ENCODE measurements at places on chromosomes 16 and 17. TPM values are rescaled to one million over a fixed set of nuclear protein-coding genes. Genes with fewer than 3 reads are reported as not detected.

- no peaks in the 10 kb centered on the region for H3K36me3 ChIP-seq
- H3K4me3 ChIP-seq, result peak overlapping the region; percentile 74
- peaks cover 9% of the 10 kb centered on the region for H3K4me1 ChIP-seq
- no peaks in the 10 kb centered on the region for H3K27me3 ChIP-seq
These were observed 2.3 kb downstream of the SLFN5 start for GRCh38 chr17:35245196-35245486.

GRCh38 chr16:47213761-47214440 lies 70.2 kb upstream of the NETO2 start:
- H3K4me1 ChIP-seq, result no peaks in the 10 kb centered on the region
- no peaks in the 10 kb centered on the region for H3K27me3 ChIP-seq

DNA sequence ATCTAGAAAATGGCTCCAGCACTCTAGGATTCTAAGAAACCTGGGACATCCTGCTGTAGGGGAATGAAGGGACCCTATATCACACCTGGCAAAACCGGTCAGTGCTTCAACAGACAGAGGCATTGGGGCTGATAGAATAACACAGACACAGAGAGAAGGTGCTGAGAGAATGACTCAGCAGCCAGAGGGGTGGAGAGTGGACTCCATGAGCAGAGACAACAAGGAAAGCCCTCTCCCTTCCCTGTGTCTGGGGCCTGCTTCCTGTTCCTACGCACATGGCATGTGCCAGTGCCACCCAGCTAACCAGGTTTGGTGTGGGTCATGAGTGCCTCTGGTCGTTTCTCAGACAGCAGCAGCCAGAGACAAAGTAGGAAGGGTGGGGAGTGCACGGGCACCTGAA lies 140.3 kb downstream of the CCT6B start:
- H3K36me3 ChIP-seq, result no peaks in the 10 kb centered on the region
- no peak for DNase-seq
- no peaks in the 10 kb centered on the region for H3K4me1 ChIP-seq
- no peaks in the 10 kb centered on the region for H3K27me3 ChIP-seq

DNA sequence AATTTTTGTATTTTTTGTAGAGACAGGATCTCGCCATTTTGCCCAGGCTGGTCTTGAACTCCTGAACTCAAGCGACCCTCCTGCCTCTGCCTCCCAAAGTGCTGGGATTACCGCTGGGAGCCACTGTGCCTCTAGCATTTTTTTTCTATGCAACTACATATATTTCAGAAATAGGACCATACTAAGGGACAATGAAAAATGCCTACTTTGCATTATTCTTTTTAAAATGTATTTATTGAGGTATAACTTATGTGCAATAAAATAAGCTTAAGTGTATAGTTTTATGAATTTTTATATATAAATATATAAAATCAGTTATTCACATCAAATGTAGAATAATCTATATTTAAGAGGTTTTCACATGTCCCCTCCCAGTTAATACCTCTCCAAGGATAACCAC lies 38.1 kb downstream of the KATNIP start:
- no peak for DNase-seq
- H3K36me3 ChIP-seq, result no peaks in the 10 kb centered on the region
- H3K4me3 ChIP-seq, result no peak overlapping the region
- no peak overlapping the region for H3K27ac ChIP-seq

DNA sequence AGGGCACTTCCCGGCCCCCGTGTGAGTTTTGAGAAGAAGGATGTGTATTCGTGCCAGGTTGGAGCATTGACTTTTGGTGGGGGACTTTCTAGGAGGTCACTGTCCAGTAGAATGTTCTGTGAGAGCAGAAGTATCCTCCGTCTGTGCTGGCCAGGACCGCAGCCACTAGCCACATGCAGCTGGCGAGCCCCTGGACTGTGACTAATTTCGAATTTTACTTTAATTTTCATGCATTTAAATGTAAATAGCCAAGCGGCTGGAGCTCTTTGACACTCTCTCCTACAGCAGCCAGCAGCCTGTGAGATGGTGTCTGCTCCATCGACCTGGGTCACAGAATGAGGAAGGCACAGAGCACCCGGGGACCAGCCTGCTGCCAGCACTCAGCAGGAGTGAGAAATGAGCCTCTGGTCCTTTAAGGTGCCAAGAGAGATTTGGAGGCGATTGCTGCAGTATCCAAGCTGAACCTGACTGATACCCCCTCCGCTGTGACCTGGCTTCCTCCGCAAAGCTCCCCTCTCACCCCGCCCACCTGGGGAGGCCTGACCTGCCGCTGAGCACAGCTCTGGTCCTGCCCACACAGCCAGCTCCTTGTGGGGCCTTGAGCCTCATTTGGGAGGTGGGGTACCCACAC lies 7.8 kb downstream of the ATP2A3 start:
- H3K27ac ChIP-seq, result no peak overlapping the region

DNA sequence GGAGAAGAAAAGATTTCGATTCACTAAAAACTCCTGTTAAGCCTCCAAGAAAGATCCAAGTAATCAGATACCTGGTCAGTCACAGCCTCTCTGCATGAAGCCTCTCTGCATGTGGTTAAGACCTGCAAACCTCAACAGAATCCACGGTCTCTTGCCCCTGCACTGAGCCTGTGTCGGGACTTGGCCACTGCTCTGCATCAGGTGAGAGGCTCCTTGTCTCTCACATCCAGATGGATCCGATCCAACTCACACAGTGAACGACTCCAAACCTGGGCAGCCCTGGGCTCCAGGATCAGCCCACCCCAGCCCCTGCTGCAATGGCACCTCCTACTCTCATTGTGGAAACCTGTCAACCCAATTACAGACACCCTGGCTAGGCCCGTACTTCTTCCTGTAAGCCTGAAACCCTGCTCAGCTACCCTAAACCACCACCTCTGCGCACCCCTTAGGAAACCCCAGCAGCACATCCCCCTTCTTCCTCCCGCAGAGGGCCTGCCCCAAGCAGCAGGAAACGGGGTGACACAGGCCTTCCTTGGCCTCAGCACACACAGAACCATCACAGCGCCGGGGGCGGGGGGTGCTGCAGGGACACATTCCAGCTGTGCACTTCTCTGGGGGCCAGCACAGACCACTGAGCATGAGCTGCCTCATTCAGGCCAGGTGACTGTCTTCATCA lies 129.5 kb downstream of the ANKRD11 start:
- H3K4me1 ChIP-seq, result peaks cover 16% of the 10 kb centered on the region
- H3K36me3 ChIP-seq, result no peaks in the 10 kb centered on the region
- H3K27me3 ChIP-seq, result no peaks in the 10 kb centered on the region
- H3K27ac ChIP-seq, result no peak overlapping the region
- DNase-seq, result no peak
- no peak overlapping the region for H3K4me3 ChIP-seq

- peaks cover 26% of the 10 kb centered on the region for H3K36me3 ChIP-seq
- peaks cover under 1% of the 10 kb centered on the region for H3K4me1 ChIP-seq
- H3K27me3 ChIP-seq, result no peaks in the 10 kb centered on the region
These were observed 10.2 kb downstream of the CDR2 start for GRCh38 chr16:22364241-22364640.

- no peaks in the 10 kb centered on the region for H3K4me1 ChIP-seq
- no peak for DNase-seq
- H3K27ac ChIP-seq, result no peak overlapping the region
These were observed 1259.0 kb upstream of the GOT2 start for GRCh38 chr16:59993101-59993500.

The SP6 gene
- total RNA-seq, result 0.11 TPM

The CFAP119 gene
- total RNA-seq, result not detected

GRCh38 chr16:81489547-81490267 lies 45.1 kb downstream of the CMIP start:
- DNase-seq, result no peak
- H3K27me3 ChIP-seq, result no peaks in the 10 kb centered on the region
- H3K4me1 ChIP-seq, result no peaks in the 10 kb centered on the region
- H3K27ac ChIP-seq, result no peak overlapping the region
- H3K36me3 ChIP-seq, result no peaks in the 10 kb centered on the region

The FOXJ1 gene
- total RNA-seq, result not detected

DNA sequence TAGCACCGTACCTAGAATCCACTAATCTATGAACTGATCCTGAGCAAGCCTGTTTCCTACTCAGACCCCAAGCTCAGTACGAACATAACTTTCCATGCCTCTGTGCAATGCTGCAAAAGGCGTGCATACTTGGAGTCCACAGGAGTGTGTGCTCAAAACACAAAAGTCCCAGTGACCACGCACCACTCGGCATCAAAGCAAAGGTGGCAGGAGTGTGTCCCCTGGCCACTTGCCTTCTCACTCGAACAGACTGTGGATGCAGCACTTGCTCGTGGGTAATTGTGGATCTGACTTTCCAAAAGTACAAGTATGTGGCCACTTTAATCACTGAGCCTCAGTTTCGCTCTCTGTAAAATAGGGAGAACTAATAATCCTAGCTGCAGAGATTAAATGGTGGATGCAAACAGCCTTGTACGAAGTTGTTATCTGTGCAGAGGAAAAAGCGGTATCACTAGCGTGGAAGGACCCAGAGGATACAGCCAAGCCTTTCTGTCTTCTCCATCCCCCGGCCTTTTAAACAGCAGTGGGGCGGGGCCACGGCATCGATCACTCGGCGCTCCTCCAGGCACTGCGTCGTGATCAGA lies 311 bp upstream of the KDM8 start:
- H3K4me3 ChIP-seq, result peak overlapping the region; percentile 62
- peaks cover 5% of the 10 kb centered on the region for H3K4me1 ChIP-seq
- H3K36me3 ChIP-seq, result no peaks in the 10 kb centered on the region
- H3K27me3 ChIP-seq, result no peaks in the 10 kb centered on the region
- H3K27ac ChIP-seq, result peak overlapping the region; percentile 95

GRCh38 chr16:80563066-80563465 lies 22.3 kb downstream of the DYNLRB2 start:
- H3K4me3 ChIP-seq, result no peak overlapping the region
- H3K27me3 ChIP-seq, result no peaks in the 10 kb centered on the region
- no peaks in the 10 kb centered on the region for H3K4me1 ChIP-seq

The AANAT gene
- total RNA-seq, result not detected

DNA sequence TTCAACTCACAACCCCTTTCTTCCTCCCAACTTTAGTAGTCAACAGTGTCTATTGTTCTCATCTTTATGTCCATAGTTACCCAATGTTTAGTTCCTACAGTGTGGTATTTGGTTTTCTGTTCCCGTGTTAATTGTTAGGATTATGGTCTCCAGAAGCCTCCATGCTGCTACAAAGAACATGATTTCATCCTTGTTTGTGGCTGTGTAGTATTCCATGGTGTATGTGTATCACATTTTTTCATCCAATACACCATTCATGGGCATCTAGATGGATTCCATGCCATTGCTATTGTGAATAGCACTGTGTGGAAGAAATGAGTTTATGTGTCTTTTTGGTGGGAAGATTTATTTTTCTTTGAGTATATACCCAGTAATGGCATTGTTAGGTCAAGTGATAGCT lies 420.3 kb downstream of the XYLT1 start:
- no peak for DNase-seq
- H3K4me1 ChIP-seq, result no peaks in the 10 kb centered on the region
- H3K4me3 ChIP-seq, result no peak overlapping the region
- no peaks in the 10 kb centered on the region for H3K27me3 ChIP-seq
- H3K36me3 ChIP-seq, result no peaks in the 10 kb centered on the region

- H3K4me3 ChIP-seq, result no peak overlapping the region
- no peak overlapping the region for H3K27ac ChIP-seq
- H3K36me3 ChIP-seq, result no peaks in the 10 kb centered on the region
- H3K4me1 ChIP-seq, result peaks cover 8% of the 10 kb centered on the region
These were observed 86.2 kb upstream of the CBX4 start for GRCh38 chr17:79925242-79925957.

- no peak overlapping the region for H3K4me3 ChIP-seq
- no peaks in the 10 kb centered on the region for H3K4me1 ChIP-seq
- no peak for DNase-seq
- H3K27ac ChIP-seq, result no peak overlapping the region
These were observed 17.4 kb upstream of the NOS2 start for GRCh38 chr17:27817731-27818130.

GRCh38 chr17:40940266-40940665 lies 2.8 kb upstream of the KRT23 start:
- no peaks in the 10 kb centered on the region for H3K27me3 ChIP-seq
- no peaks in the 10 kb centered on the region for H3K4me1 ChIP-seq
- H3K36me3 ChIP-seq, result no peaks in the 10 kb centered on the region
- no peak overlapping the region for H3K27ac ChIP-seq
- H3K4me3 ChIP-seq, result no peak overlapping the region

DNA sequence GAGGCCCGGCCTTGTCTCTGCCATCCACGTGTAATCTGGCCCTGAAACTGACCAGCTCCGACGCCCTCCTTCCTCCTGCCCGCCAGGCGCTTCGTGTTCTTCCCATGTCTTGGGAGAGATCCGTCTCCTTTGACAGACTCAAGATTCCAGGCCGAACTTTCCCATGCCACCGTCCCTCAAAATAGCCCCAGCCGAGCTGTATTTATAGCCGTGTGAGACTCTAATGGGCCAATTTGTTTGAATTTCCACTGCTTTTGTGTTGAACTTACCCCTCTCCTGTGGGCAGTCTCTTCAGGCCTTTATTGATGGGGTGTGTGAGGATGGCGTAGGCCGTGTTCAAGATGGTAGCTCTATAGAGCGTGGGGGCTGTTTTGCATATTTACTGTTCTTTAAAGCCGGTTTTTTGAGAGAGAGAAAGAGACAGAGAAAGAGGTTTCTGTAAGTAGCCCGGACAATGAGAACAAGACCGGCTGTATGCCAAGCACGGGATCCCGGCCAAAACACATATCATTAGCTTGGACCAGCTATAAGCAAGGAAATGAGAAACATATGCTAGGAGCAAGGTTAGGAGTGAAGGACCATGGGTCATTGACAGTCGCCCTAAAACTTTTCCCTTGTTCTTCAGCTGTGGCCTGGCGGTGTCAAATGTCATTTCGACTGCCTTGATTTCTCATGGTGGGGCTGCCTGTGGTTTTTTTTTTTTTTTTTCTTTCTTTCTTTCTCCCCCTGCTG lies 124.5 kb upstream of the ZFHX3 start:
- H3K27ac ChIP-seq, result peak overlapping the region; percentile 91
- peaks cover 3% of the 10 kb centered on the region for H3K4me1 ChIP-seq
- H3K36me3 ChIP-seq, result no peaks in the 10 kb centered on the region
- H3K27me3 ChIP-seq, result no peaks in the 10 kb centered on the region
- no peak for DNase-seq
- H3K4me3 ChIP-seq, result no peak overlapping the region

- peaks cover 2% of the 10 kb centered on the region for H3K4me1 ChIP-seq
- no peak overlapping the region for H3K27ac ChIP-seq
- no peaks in the 10 kb centered on the region for H3K36me3 ChIP-seq
- H3K4me3 ChIP-seq, result no peak overlapping the region
- DNase-seq, result no peak
- peaks cover 8% of the 10 kb centered on the region for H3K27me3 ChIP-seq
These were observed 4.9 kb upstream of the SOX9 start for GRCh38 chr17:72115781-72116525.

The KRTAP2-1 gene
- total RNA-seq, result not detected

- peak; percentile 80 for DNase-seq
- no peaks in the 10 kb centered on the region for H3K36me3 ChIP-seq
- H3K27ac ChIP-seq, result peak overlapping the region; percentile 100
- peak overlapping the region; percentile 85 for H3K4me3 ChIP-seq
These were observed 580 bp downstream of the BCAR1 start for GRCh38 chr16:75250809-75251279.

DNA sequence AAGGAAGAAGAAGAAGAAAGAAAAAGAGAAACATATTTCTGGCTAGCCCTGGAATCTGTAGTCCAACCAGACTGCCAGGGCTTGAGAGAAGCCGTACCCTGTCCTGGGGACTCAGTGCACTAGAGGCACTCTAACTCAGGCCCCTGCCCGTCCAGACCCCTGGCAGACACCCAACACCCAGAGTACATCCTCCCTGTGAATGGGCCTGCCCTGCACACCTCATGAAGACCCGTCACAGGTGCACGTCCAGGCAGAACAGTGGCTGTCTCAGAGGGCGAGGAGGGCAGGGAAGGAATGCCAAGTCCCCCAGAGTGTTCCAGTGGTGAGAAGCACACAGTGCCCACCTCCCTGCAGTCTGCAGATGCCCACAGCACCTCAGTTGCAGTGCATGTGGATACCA lies 23.0 kb downstream of the MPG start:
- H3K4me1 ChIP-seq, result peaks cover 36% of the 10 kb centered on the region
- DNase-seq, result no peak
- H3K27me3 ChIP-seq, result no peaks in the 10 kb centered on the region
- peak overlapping the region; percentile 83 for H3K27ac ChIP-seq

Data from ascending aorta (tissue), 2 donors.